ENCODE measurements at places on chromosomes 5 and 9.

- DNase-seq = no peak
Measured at GRCh38 chr9:5773324-5773999, 59.5 kb downstream of the ERMP1 start.

DNA sequence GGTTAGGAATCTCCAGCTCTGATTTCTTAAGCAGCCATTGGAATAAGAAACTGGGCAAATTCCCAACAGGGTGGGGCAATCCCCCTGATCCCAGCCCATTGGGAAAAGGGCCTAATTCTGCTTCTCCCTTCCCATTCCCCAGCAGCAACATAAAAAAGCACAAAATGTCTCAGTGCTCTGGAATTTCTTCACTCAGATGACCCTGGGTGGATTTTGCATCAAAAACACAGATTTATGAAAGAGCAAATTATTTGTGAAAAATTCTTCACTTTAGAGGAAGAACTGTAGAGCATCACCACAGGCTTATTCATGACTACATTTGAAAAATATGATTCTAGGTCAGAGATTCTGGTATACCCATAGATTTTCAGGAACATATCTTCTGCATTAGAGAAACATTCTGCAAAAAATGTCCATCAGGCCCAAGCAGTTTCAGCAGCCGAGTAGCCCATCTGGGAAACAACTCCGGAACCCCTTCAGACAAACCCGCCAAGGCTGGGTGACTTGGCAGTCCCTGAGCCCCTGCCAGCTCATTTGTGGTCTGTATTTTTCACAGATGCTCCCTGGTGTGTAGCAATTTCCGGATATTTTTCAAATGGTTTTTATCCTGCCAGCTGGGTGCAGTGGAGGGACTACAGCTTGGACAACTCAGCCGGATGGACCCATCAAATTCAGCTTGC, 102.1 kb upstream of the RANBP3L start:
- no peak for DNase-seq

GRCh38 chr5:139451176-139451575, 11.4 kb downstream of the ECSCR start:
- DNase-seq = no peak

GRCh38 chr9:114653556-114654159, 3.9 kb downstream of the TEX53 start:
- no peak for DNase-seq

DNA sequence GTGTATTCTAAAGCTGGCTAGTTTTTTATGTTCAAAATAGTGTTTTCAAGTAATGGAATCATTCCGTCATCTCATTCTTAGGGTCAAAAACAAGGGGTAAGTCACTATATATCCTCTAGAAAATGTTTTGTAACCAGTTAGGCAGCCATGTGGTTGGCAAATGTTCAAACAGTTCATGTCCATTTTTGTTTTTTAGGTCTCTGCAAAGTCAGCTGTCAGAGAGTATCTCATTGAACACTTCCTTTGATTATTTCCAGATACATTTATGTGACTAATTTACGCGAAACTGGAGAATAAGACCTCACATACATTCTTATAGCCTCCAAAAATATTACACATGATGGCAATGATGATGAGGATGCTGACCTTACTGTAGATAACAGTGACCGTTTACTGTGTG, 50.4 kb downstream of the TRIO start:
- DNase-seq = no peak

GRCh38 chr5:3343211-3343610, 252.4 kb upstream of the IRX1 start:
- no peak for DNase-seq

DNA sequence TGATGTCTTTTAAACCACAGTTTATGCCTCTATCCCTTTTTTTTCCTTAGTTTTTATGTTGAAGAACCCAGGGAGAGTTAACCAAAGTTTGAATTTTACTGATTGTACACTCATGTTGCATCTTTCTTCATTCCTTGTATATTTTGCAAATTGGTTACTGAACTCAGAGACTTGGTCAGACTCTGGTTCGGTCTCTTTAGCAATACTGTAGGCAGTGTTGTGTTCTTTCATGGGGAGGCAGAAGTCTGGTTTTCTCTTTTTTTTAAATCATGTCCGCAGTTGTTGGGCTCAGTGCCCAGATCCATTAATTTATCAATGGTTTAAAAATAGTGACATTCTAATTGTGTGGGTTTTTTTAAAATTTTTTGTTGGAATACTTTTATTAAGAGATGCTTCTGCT, 23.4 kb downstream of the UBE2R2 start:
- no peak for DNase-seq

GRCh38 chr5:151251621-151252020, 1.4 kb upstream of the GM2A start:
- DNase-seq = no peak

DNA sequence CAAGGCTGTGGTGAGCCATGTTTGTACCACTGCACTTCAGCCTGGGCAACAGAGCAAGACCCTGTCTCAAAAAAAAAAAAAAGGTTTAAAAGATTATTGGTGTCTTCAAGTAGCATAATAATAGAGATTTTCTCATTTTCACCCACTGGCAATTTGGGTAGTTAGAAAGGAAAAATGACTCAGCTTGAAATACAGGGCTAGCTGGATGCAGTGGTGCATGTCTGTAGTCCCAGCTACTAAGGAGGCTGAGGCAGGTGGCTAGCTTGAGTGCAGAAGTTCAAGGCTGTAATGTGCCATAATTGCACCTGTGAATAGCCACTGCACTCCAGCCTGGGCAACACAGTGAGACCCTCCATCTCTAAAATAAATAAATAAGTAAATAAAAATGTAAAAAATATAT, 111.1 kb downstream of the ARRDC3 start:
- DNase-seq = no peak

DNA sequence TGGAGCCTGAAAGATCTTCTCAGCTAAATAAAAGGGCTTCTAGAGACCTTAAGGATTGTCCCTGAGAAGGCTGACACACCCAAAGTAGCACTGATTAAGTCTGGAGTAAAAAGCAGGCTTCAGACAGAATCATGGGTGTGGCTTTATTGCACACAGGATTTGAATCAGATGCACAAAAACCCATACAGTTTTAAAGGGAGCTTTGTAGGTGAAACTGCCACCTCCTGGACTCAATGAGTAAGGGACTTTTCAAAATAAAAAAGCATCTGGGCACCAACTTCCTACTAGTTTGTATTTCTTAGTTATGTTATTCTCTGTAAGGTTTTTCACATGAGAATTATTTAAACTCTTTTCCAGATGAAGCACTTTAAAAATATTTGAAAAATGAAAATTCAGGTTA, 129.4 kb downstream of the EDIL3 start:
- no peak for DNase-seq

GRCh38 chr5:56710826-56711590, 104.3 kb upstream of the MAP3K1 start:
- DNase-seq = no peak

- no peak for DNase-seq
Measured at GRCh38 chr9:95857896-95858295, 17.6 kb upstream of the ERCC6L2 start.

GRCh38 chr5:132840313-132840712, 9.9 kb upstream of the SHROOM1 start:
- no peak for DNase-seq

DNA sequence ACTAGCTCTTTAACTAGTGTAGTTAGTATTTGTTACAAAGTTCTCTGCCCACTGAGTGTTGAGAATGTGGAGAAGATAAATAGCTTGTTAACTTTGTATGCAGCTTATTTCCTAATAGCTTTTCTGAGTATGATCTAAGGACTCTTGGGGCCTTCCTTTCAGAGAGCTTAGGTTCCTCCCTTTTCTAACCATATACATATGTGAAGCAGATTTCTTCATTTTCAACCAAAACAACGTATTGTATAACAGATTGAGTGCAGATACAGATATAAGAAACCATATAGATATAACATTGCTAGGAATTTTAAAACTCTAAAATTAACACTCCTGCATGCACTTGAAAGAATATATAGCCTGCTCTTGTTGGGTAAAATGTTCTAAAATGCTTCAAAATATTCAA, 70.4 kb downstream of the SCAMP1 start:
- no peak for DNase-seq

GRCh38 chr9:121748727-121749423, 97.4 kb downstream of the DAB2IP start:
- no peak for DNase-seq

- no peak for DNase-seq
Measured at GRCh38 chr5:95374061-95374460, 17.1 kb upstream of the FAM81B start.

DNA sequence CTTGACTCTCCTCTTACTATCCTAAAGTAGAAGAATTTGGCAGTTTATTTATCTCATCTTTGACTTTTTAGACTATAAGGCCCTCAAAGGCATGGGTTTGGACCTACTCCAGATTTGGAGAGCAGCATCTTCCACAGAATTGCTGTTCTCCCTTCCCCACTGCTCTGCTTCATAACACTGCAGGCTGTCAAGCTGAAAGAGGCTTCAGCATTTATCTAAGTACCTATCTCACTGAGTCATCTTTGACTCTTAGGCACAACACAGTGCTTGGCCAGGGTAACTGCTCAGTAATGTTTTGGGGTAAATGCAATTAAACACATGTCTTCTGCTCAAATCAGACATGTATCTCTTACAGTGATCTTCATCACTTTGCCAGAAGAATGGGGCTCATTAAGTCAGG, 60.6 kb downstream of the GRIN3A start:
- DNase-seq = no peak

DNA sequence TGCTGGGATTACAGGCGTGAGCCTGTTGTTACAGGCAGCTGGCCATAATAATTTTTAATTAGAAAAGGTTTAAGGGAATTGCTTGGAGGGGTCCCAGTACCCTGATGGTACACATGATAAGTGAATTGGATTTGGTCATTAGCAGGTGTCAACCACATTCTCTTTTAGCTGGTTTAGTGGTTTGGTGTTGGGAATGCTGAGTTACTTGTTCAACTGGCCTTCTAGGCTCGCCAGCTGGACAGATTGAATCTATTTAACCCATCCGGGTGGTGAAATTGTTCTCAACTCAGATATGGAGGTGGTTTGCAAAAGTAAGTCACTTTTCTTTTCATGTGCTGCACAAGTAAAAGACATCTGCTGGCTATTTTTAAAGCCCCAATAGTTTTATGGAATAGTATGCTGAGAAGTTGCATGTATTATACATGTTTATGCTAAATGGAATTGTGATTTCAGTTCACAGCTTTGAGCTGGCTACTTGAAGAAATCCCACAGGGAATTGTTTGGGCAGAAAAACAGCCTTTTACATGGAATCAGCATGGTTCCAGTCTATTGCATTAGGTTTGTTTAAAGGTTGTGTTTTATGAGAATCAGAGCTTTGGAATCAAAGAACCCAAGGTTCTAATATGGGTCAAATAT, 149.8 kb upstream of the SLC28A3 start:
- no peak for DNase-seq

GRCh38 chr5:142325725-142326479, 1.1 kb upstream of the SPRY4 start:
- DNase-seq = no peak

DNA sequence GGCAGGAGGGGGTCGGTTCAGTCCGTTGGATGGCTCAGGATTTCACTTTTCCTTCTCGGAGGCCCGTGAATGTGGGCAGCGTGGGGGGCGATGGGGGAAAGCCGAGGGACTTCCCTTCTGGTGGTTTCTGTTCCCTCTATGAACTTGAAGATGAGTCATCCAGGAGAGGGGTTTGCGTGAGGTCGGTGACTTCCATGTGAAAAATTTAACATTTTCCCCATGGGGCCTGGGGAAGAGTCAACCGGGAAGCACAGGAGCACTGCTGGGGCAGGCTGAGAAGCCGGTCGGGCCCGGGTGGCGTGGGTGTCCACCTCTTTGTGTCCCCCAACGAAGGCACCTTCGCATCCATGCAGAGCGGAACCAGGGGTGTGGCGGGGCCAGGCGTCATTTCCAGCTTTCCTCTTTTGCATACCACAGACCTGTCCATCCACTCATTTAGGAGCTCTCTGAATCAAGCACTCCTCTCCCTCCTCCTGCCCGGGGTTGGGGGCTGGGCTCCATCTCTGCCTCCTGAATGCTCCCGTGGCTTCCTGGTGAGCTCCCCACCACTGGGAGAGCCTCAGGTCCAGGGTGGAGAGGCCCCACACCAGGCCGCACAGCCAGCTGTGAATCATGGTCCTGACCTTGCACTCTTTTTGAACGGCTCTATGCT, 68.4 kb downstream of the ANKRD33B start:
- no peak for DNase-seq

- no peak for DNase-seq
Measured at GRCh38 chr5:171845857-171846256, 60.2 kb downstream of the SMIM23 start.

- DNase-seq = no peak
Measured at GRCh38 chr5:113103330-113103729, 126.7 kb downstream of the DCP2 start.

DNA sequence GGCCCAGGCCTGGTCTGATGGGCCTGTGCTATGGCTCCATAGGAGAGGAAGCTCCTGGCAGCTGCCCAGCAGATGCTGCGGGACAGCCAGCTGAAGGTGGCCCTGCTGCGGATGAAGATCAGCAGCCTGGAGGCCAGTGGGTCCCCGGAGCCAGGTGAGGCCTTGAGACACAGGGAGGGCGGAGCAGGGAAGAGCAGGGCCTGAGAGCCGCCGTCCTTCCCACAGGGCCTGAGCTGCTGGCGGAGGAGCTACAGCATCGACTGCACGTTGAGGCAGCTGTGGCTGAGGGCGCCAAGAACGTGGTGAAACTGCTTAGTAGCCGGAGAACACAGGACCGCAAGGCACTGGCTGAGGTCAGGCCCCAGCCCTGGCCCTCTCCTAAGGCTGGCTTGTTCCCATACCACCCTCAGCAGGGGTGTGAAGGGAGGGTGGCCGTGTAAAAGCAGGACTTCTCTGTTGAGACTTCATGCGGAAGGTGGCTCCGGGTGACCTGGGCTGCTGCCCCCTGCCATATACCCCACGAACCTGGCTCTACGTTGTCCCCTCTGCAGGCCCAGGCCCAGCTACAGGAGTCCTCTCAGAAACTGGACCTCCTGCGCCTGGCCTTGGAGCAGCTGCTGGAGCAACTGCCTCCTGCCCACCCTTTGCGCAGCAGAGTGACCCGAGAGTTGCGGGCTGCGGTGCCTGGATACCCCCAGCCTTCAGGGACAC, 4.5 kb downstream of the PKN3 start:
- no peak for DNase-seq

GRCh38 chr9:29697011-29697410, 2123.7 kb upstream of the C9orf72 start:
- no peak for DNase-seq
